ENCODE measurements at places on chromosomes 7 and 10. TPM values are rescaled to one million over a fixed set of nuclear protein-coding genes. Genes with fewer than 3 reads are reported as not detected.

The PIK3CG gene
- 0.09 TPM for total RNA-seq

DNA sequence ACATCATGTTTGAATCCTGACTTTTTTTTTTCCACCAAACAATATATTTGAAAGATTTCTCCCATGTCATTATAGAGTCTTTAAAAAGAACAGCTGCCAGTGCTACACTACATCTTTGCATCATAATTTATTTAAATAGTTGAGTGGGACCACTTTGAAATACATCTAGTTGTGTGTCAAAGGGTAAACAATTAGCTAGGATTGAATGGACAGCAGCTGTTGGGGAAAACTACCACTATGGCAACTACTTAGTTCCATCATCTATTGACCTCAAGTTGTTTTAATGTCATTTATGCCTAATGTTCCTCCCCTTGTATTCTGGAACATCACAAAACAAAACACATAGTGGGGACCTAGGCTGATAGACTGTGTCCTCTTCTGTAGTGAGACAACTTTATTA is 985.1 kb downstream of the SORCS1 start:
- DNase-seq = no peak

DNA sequence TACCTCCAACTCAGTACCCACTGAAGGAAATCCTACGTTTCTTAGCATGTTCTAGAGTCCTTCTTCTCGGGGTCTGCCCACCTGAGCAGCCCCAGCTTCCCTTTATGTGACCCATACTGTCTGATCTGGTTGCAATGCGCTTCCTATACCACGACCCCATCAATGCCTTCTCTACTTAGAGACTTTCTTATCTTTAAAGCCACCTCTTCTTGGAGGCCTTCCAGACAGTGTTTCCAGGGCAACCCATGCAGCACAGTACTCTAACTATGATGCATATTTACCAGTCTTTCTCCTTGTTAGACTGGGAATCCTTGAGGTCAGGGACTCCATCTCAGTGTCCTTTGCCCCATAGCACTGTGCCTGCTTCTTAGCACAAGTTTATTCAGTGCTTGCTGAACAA is 54.5 kb upstream of the SLF2 start:
- DNase-seq = no peak

The H2BK1 gene
- total RNA-seq = not detected

- DNase-seq = no peak
Measured at GRCh38 chr7:106982415-106982814, 62.1 kb upstream of the PRKAR2B start.

GRCh38 chr7:101635484-101635883 is 6.4 kb upstream of the MYL10 start:
- no peak for DNase-seq

- no peak for DNase-seq
Measured at GRCh38 chr10:36721871-36722270, 403.5 kb upstream of the ANKRD30A start.

The CARD11 gene
- 9.8 TPM for total RNA-seq

DNA sequence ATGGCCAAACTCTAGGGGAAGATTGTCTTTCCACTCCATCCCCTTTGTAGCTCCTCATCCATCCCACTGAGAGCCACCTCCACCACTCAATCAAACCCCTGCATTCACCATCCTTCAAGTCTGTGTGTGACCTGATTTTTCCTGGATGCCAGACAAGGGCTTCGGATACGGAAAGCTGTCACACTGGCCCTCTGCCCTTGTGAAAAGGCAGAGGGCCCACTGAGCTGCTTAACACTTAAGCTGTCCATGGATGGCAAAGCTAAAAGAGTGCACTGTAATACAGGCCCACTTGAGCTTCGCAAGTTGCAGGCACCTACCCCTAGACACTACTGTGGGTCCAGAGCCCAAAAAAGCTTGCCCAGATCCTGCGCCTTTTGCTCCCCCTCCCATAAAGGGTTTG is 237.2 kb downstream of the MAGI2 start:
- DNase-seq = no peak

The SLC26A5 gene
- total RNA-seq = not detected

The CLCN1 gene
- 0.11 TPM for total RNA-seq

All from mesothelial cell of epicardium (in vitro differentiated cells).